ENCODE measurements at places on chromosomes 12 and 14.

- DNase-seq: no peak
Observed at GRCh38 chr12:4112734-4113325, 160.7 kb upstream of the CCND2 start.

DNA sequence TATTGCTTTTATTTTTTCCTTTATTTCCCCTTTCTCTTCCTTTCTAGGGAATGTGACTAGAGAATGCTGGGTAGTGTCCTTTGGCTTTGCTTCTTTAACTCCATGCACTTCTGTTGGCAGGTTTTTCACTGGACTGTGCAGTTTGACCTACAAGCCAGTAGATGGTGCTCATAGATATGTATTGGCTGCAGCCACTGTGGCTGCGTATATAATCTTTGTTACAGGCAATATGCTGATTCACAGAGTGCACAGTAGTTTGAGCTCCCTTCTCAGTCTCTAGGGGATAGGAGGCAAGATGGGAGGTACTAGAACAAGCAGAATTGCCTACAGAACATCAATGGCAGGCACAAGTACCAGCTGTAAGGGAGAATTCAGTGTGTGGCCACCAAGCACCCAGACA is 503.5 kb downstream of the LRFN5 start:
- DNase-seq: peak; percentile 36

DNA sequence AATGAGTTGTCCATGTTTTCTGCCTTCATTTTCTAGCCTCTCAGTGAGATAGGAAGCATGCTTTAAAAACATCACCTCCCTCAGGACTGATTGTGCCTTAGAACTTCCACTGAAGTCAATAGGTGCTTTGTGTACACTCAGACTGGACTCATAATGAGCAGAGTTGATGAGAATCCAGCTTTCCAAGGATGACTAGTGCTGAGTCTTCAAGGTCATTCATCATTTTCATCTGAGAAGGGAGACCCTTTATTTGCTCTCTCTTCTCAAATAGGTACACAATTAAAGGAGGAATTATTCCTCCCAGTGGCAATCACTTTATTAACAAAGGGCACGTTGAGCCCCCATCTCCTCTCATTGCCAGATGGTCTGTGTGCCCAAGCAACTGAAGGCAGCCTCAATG is 210.9 kb upstream of the PRKD1 start:
- DNase-seq: no peak

- no peak for DNase-seq
Observed at GRCh38 chr12:106753526-106753925, 21.0 kb upstream of the RIC8B start.

DNA sequence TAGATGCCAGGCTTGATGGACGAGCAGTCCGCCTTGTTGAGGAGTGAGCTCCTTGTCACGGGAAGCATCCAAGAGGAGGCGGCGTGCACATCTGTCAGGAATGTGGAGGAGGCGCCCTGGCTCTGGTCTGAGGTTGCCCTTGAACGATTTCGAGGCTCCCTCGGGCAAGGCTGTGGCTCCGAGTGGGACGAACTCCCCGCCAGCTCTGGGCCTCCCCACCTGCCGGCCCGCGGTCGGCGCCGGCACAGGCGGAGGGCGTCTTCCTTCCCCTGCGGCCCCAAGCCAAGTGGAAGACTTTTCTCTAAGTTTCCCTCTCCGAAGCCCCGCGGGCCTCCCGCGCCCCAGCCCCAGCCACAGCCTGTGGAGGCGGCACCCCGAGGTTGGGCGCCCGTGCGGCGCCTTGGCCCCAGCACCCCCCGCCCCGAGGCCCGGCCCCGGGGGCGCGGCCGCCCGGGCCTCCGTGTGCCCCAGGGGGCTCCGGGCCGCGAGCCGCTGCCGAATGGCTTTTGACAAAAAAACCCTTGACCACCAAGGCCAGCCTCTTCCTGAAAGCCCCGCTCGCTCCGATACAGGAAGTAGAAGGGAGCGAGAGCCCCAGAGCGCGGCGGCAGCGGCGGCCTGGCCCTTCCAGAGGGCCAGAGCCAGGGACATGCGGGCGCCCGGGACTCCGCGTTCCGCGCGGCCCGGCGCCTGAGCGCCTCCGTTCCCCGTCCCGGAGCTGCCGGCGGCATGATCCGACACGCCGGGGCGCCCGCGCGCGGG is at the start of gene RIN3:
RIN3 (plus strand) TSS at position 578 of the 762 bp plus-strand sequence; CDS start at position 730, 152 bp downstream.
- peak; percentile 80 for DNase-seq

DNA sequence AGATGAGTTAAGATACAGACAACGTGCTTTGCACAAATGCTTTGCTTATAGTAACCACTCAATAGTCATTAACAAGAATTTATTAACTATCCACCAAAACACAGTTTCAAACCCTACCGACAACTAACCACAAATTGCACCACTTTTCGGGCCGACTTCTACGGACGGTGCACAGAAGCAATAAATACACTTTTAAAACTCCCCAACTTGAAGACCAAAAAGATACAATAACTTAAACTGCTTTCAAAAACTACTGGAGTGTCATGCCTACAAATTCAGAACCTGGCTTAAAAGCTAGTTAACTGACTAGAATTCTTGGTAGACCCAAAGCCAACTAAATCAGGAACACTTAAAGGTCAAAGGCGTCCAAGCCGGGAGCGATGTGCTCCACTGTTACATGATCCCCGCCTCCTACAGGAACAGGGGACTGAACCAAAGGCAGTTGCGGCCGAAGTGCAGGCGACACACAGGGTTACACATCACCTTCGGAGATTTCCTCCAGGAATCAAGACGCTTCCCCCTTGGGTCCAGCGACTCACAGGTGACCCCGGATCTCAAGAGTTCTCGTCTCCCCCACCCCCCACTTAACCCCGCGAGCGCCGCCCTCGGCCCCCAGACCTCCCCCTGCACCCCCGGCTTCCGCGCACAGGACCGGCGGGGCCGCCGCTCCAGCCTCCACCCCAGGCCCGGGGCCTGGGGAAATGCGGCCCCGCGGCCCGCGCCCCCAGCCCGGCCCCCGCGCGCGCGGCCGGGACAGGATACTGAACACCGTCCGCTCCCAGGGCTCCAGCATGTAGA is 507 bp downstream of the SPTSSA start:
- peak; percentile 55 for DNase-seq

GRCh38 chr14:54805445-54806322 is 96.9 kb downstream of the GCH1 start:
- DNase-seq: peak; percentile 83

- no peak for DNase-seq
Observed at GRCh38 chr14:82070040-82070439, 536.4 kb upstream of the SEL1L start.

GRCh38 chr14:44154874-44155273 is 352.2 kb downstream of the FSCB start:
- no peak for DNase-seq

DNA sequence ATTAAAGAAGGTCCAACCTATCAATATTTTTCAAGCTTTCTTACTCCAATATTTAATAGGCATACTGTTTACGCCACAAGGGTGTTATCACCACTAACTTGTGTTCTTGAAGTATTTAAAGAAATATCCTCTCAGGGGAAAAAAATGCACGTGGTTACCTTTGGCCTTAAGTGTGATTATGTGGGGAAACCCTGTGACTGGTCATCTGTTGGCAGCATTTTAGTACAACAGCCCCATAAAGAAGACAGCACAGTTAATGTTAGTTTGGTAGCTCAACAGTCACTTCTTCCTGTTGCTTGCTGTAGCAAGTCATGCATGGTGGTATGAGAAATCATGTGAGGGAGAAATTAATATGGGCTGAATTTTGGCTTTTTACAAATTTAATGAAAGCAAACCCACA is 1021.5 kb upstream of the TMEM132C start:
- peak; percentile 8 for DNase-seq

DNA sequence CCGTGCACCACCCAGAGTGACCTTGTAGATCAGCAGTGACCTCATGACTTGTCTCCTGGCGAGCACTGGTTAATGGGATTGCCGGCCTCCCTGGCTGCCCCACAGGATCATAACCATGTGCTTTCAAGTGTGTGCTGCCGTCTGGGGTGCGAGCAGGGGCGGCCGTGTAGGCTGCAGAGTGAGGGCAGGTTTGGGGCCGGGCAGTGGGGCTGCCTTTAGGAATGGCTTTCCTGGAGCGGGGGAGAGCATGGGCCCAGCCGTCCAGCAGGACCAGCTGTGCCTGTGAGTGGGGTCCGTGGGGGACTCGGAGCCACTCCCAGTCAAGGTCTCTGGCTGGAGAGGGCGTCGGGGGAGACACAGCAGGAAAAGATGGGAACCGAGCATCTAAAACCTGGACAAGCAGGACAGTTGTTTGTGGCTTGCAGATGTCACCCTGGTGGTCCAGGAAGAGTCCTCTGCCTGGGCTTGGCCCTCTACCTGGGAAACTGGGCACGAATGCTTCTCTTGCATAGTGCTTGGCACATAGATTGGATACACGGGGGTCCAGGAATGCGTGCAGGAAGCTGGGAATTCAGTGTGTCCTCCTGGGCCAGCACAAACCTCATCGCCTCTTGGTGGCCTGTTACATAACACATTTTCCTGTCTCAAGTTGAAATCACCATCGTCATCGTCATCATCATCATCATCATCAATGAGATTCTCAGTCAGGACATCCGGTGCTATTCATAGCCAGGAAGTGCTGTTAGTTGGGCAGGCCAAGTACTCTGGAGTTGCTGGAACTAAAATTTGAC is 96.0 kb downstream of the ADGRD1 start:
- no peak for DNase-seq

DNA sequence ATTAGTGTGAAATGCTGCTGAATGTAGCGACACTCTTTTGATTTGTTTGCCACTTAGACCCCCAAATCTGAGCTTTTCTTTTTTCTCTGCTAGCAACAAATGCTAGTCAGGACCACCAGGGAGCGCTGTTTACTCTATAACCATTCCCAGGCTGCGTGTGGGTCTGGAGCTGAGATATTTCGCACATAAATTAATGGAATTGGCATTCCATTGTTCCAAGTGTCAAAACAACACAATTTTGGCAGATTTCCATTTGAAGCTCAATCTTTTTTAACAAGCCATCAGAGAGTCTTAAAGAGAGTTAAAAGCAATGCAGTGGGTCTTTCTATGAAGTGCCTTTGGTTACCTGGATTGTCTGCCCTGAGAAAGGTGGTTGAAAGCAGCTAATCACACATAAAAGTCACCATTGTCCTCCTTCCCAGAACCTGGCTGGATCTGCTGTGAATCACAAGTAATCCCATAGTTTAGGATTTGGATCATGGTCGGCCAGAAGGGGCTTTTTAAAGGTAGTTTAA is 7.4 kb upstream of the TMEM132C start:
- DNase-seq: no peak

DNA sequence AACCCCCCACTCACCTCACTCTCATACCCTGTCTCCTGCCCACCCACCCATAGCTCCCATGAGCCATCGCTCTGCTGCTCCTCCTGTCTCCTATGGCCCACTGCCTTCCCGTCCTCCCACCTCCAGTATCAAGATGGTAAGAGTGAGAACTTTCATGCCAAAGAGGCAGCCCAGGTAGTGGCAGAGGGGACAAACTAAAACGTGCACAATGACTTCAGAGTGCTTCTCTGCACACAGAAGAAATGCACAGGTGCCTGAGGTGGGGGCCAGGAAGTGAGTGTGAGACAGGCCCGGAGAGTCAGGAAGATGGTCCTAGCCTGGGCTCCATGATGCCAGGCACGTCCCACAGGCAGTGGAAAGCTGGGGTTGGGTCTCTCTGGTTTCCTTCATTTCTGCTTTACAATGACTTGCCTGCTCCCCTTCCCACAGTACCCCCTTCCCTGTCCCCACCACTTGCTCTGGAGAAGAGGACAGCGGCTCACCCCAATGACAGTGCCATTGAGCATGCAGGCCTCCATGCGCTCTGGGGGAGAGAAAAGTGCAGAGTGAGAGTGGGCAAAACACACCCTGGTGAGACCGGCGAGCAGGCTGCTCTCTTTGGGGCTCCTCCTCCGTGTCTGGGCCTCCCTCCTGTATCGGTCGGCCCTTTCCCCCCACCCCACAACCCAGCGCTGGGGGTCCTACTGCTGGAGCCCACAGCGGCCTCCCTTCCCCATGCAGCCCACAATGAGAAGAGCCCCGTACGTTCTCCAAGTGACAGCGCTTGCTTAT is 22.8 kb upstream of the ANO2 start:
- no peak for DNase-seq

- DNase-seq: no peak
Observed at GRCh38 chr14:105051182-105052109, 13.8 kb downstream of the GPR132 start.

- no peak for DNase-seq
Observed at GRCh38 chr14:52129721-52130120, 60.9 kb upstream of the NID2 start.

DNA sequence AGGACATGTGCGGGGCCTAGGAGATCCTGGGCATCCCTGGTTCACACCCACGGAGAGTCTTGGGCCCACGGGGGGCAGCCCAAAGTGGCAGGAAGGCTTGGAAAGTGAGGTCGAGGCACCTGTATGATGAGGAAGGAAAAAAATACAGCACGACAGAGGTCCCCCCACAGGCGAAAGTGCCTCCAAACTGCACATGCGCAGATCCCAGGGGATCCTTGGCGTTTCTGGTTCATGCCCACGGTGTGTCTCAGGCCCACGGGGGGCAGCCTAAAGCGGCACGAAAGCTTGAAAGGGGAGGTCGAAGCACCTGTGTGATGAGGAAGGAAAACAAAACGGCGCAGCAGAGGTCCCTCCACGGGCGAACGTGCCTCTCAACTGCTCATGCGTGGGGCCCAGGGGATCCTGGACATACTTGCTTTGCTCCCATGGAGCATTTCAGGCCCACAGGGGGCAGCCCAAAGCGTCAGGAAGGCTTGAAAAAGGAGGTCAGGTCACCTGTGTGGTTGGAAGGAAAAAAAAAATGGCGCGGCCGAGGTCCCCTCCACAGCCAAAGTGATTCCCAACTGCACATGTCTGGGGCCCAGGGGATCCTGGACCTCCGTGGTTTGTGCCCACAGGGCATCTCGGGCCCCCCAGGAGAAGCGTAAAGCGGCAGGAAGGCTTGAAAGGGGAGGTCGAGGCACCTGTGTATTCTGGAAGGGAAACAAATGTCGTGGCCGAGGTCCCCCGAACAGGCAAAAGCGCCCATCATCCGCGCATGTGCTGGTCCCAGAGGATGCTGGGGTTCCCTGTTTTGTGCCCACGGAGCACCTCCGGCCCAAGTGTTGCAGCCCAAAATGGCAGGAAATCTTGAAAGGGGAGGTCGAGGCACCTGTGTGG is 582.6 kb downstream of the ALG10 start:
- no peak for DNase-seq

GRCh38 chr12:53122961-53123468 is 19.7 kb downstream of the SOAT2 start:
- peak; percentile 17 for DNase-seq

GRCh38 chr14:73714656-73715081 is 485 bp upstream of the PNMA1 start:
- DNase-seq: no peak

GRCh38 chr12:6833189-6833890 is 5.1 kb downstream of the P3H3 start:
- DNase-seq: peak; percentile 69

DNA sequence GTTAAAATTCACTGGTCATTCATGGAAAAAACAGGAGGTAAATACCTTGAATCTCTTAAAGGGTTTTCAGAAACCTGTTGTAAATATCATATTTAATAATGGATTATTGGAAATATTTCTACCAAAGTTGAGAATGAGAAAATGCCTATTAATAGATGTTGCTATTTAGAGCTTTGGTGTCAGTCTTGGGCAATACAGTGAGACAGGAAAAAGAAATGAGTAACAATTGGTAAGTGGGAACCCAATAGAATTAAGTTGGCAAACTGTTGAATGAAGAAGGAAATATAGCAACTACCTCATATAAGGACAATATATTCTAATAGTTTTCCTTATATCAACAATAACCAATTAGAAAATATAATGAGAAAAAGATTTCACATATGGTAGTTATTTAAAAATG is 78.0 kb downstream of the ATF7IP start:
- DNase-seq: no peak

All from AG08396 (cell line).